CD4-positive, alpha-beta T cell treated with Interleukin-12 subunit alpha and Interleukin-12 subunit beta, for 1 hour (primary cell): ENCODE measurements at places on chromosomes 4 and X.

DNA sequence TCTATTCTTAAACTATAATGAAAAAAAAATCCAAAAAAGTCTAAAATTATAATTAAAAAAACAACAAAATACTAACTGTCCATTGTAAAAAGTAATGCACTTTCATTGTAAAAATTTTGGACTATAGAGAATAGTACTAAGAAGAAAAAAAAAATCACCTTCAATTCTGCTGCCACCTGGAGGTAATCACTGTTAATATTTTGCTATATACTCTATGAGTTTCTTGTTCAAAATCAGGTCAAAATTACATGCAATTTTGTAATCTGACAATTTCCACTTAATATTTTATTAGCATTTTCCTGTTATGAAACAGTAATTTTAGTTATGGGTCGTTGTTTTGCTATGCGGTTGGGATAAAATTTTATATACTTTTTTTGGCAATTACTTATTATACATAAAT is 62.0 kb downstream of the HTT start:
- no peak for DNase-seq

DNA sequence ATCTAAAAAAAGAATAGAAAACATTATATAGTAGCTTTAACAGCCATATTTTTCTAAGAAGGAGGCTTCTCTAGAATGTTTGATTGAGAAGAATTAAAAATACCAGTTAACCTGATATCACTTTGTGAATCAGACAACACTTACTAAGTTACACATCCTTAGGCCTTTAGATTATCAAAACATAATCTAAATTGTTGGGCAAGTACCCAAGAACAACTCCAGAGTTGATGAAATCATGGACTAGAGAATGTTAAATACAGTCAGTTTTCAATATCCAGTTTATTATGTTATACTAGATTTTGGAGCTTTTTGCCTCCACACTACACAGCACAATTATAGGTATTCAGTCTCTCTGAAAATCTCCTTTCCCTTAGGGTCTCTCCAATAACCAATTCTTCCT is 39.6 kb downstream of the ARL13A start:
- DNase-seq: no peak

GRCh38 chr4:26000274-26000950 is 86.4 kb downstream of the SMIM20 start:
- no peak for DNase-seq

- DNase-seq: no peak
Observed at GRCh38 chr4:156942991-156943390, 28.6 kb downstream of the PDGFC start.

DNA sequence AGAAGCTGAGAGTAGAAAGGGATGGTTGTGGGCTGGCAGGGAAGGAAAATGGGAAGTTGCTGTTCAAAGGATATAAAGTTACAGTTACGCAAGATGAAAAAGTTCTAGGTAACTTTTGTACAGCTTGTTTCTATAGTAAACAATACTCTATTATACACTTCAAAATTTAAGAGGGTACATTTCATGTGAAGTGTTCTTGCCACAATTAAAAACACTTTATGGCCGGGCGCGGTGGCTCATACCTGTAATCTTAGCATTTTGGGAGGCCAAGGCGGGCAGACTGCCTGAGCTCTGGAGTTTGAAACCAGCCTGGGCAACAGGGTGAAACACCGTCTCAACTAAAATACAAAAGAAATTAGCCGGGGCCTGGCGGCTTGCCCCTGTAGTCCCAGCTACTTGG is 623.6 kb downstream of the STIM2 start:
- DNase-seq: no peak
